ENCODE measurements at places on chromosomes 6 and 20.

GRCh38 chr6:168064226-168064807, 14.7 kb downstream of the FRMD1 start:
- no peak for DNase-seq

DNA sequence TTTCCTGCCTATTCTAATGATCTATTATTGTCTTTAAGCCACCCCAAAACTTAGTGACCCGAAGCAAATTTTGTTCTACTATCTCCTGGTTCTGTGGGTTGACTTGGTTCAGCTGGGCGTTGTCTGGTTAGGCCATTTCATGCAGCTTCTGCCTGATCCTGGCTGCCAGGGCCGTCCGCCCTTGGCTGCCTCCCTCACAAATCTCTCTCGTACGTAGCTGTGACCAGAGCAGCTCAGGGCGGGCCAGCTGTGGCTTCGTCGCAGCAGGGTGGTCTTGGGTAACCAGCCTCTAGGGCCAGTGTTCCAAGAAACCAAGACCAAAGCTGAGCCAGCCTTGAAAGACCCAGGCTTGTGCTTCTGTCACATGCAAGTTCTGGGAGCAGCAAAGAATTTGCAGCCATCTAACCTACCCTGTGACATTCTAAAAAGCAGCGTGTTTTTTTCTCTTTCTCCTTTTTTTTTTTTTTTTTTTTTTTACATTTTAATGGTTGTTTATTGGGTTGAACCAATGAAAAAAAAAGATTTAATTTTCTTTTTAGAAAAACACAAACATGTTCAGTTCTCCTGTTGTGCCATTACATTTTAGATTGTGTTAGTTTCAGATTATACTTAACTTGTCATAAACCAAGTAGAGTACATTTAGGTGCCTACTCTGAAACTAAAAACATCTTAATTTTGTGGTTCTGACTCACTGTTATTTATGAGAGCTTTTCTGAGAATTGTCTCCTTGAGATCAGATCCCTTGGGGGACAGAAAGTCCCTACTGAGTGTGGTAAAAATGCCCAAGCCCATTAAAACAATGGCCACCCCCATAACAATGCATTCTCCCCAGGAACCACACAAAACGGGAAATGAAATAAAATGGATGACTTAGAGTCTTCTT, 83.9 kb downstream of the ZDHHC14 start:
- DNase-seq = no peak

GRCh38 chr6:15487262-15487661, 175.6 kb downstream of the DTNBP1 start:
- DNase-seq = no peak

GRCh38 chr6:129696028-129696418, 14.0 kb downstream of the ARHGAP18 start:
- DNase-seq = no peak

- DNase-seq = no peak
Measured at GRCh38 chr6:4612636-4613171, 163.5 kb upstream of the CDYL start.

DNA sequence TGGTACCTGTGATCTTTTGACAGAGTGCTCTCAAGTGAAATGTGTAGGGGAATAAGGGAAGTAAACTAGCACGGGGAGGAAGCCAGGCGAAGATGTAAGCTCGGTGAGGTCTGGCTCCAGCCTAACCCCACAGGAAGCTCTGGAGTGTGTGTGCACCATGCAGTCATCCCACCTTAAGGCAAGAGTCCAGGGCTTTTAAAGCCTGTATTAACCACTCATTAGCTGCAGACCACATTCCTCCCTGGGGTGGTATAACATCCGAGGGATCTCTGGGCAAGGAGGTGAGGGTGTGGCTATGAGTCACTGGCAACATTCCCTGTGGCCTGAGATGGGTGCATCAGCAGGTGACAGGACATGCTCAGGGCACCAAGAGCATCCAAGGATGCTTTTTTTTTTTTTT, 12.5 kb upstream of the RANBP9 start:
- DNase-seq = no peak

DNA sequence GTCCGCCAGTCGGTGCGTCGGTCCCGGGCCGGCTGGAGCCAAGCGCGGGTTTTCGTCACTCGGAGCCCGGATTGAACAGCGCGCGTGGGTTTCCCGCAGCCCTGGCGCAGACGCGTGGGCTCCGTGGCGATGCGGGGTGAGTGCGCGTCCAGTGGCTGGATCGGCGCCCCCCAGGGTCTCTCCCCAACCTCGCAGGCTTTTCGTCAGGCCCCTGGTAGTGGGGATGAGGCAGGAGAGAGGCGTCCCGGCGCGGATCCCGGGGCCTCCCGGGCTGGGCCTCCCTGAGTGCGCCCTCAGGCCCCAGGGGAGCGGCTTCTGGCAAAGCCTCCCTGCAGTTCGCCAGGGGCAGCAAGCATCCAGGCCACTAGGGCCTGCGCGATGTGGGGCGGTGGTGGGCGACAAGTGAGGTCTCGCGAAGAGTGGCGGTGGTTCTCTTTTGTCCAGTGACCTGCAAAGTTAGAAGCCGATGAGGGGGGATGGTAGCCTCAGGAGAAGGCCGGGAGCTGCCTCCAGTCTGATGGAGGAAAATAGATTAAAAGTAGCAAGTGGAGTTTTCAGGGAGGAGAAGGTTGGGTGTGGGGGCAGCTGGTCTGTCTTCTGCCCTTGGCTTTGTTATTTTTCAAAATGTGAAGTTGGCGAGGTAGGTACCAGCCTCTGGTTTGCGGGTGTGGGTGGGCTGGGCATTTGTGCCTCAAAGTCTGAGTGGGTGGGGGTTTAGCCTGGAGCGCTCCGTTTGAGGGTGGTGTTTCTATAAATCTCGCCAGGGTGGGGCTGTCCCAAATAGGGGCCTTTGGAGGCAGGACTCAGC, 1.6 kb downstream of the TOX2 start:
- DNase-seq = no peak

- no peak for DNase-seq
Measured at GRCh38 chr6:150143516-150144293, 861 bp downstream of the PPP1R14C start.

All from stimulated activated CD8-positive, alpha-beta memory T cell treated with anti-CD3 and anti-CD28 coated beads, Interleukin-4, amount 100 ng/mL, for 4 hours (primary cell).